ENCODE measurements at places on chromosomes 12 and 14. TPM values are rescaled to one million over a fixed set of nuclear protein-coding genes. Genes with fewer than 3 reads are reported as not detected.
A peak's percentile ranks its signal among the peaks of the same experiment; 100 is the strongest.

DNA sequence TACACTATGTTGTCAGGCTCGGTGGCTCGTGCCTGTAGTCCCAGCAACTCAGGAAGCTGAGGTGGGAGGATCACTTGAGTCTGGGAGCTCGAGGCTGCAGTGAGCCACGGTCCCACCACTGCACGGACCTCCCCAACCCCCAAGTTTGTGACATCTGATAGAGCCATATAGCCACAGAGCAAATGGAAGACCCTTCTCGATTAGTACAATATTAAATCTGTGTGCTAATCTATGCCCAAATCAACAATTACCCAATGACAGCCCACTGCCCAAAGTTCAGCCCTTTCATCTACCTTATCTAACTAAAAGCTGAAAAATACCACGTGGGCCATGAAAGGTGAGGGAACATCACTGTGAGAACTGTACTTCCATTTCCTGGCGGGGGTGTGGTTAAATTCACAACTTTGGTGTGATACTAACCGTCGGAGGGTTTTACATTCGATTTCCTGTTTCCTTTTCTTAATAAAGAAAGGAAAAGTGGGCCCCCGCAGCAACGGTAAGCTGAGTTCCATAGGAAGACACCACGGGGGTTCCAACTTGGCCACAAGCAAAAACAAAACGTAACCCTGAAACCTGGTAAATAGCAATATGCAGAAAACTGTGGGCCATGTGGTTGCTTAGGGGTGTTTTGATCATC, 31.2 kb upstream of the FOS start:
- DNase-seq, result no peak

DNA sequence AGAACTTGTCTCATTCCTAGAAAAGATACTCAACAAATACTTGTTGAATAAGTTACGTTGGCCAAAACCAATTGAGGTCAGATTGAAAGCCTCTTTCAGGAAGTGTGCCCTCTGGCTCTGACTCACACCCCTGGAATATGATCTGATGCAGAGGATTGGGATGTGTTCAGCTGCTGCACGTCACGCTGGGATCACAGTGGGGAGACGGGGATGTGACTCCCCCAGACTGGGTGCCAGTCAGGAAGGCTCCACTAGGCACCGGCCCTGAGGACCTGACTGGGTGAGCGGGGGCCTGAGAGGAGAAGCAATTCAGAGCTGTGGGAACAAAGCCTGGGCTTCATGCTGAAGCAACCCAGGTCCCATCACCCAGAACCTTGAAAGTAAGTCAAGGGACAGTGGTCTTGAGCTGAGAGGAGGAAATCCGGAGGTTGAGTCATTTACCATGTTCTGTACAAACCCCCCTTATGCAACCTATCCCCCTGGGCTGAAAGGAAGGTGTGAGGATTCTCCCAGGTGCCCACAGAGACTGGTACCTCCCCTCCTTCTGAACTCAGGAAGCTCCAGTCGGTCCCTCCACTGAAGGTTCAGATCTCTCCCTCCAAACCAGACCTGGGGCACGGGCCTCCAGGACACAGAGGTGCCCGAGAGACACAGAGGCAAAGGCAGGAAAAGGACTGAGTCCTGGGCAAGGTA, 3.9 kb downstream of the CEBPE start:
- DNase-seq, result peak; percentile 97

The GNG2 gene
- total RNA-seq, result not detected

DNA sequence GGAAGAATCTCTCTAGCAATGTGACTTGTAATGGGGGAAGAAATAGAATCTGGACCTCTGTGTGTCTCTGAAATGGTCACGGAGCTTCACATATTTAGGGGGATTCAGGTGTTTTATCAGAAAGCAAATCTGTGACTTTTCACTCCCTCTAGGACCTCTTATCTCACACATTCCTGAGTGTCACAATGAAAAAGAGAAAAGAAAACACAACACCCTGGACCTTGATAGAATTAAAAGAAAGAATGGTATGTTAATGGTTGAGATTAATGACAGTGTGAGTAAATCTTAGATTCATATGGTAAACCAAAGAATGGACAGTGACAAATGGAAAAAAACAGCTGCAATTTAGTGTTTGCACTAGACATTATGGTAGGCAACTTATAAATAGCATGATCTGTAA, 68.5 kb downstream of the PKP2 start:
- DNase-seq, result no peak

The ARG2 gene
- total RNA-seq, result 113 TPM

The LDHB gene
- 1,083 TPM for total RNA-seq

The RNASE7 gene
- total RNA-seq, result 12.1 TPM

DNA sequence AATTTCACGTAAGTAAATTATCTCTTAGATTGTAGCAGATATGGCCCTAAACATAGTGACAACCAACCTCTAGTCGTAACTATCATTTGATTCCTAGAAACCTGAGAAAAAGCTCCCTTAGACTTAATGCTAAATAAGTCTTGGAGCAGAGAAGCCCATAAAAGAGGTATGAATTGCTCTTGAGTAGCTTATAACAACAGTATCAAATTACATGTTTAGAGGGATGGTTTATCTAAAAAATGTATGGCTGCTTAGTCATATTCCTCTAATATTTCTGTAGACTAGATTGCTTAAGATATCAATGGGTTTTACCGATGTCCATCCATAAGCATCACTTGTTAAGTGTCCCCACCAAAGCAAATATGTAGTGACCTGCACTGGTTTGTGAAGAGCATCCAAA, 259.7 kb downstream of the NELL2 start:
- DNase-seq, result peak; percentile 32

- DNase-seq, result peak; percentile 13
Observed at GRCh38 chr12:113145720-113146551, 3.6 kb upstream of the CFAP73 start.

DNA sequence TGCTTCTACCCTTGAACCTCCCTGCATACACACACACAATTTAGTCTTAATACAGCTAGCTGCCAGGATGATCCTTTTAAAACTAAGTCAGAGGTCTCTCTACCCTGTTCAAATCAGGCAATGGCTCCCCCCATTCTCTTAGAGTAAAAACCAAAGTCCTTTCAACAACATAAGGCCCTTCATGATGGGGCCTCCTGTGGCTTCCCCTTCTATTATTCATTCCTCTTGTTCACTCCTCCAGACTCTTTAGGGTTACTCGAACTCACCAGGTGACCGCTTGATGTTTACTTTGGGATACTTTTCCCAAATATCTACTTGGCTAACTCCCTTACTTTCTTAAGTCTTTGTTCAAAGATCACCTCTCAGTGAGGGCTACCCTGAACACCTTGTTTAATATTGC, 30.4 kb downstream of the DENND5B start:
- DNase-seq, result no peak

The SIRT4 gene
- total RNA-seq, result 1.3 TPM

- DNase-seq, result no peak
Observed at GRCh38 chr14:106586098-106586704, 1059.8 kb downstream of the TMEM121 start.

GRCh38 chr12:3091382-3092241, 14.4 kb downstream of the TSPAN9 start:
- no peak for DNase-seq

The ESPL1 gene
- 0.26 TPM for total RNA-seq

The CLBA1 gene
- total RNA-seq, result 8.4 TPM

DNA sequence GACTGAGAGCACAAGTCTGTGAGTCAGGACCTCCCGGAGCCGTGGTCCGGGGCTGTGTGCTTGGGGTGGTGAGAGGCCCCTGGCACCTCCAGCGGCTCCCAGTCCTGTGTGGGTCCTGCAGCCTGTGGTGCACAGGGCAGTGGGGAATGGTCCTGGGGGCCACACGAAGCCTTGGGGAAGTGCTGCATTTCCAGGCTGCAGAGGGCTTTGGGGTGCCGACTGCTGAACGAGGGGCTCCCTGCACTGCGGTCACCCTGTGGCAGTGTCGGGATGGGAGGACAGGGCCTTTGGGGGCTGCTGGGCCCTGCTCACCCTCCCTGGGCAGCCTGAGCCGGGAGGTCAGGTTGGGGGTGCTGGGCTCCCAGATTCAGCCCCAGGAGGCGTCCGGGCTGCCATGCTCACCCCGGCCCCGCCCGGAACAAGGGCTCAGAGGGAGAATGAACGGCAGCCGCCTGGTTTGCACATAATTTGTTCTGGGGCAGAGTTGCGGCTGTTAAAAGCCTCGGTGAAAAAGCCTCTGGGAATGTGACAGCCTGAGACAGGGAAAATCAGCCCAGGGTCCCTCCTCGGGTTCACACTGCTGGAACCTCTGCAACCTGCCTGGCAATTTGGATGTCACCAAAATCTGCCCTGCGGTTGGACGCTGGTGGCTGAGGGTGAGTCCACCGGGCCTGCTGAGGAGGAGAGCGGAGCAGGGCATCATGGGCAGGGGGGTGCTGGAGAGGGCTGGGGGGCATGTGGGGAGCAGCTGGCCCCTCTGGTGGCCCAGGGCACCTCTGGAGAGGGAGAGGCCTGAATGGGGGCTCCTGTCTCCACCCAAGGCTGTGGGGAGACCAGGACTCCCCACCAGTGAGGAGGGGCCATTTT, 109.2 kb downstream of the KIF26A start:
- no peak for DNase-seq

DNA sequence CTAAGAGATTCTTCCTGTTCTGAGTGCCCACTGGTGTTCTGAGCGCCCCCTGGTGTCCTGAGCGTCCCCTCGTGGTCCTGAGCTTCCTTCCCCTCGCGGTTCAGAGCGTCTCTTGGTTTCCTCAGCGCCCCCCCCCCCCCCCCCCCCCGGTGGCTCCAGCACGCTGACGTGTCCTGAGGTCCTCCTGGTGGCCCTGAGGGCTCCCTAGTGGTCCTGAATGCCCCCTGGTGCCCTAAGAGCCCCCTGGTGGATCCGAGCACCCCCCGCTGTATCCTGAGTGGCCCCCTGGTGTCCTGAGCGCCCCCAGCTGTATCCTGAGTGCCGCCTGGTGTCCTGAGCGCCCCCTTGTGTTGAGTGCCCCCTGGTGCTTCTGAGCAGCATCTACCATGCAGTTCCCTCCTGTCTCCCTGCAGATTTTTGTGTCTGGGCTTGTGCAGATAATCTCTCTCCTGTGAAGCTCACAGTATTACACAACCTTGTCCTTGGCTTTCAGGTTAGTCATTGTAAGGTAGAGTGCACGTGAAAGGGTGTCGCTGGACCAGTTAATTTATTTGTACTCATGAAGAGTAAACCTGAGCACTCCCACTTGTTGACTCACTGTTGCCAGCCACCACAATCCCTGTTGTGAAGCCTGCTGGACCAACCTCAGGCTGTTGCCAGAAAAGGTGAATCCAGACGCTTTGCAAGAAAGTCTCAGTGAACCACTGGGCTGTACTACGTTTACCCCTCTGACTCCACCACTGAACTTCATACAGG, 1168.4 kb downstream of the TMEM121 start:
- peak; percentile 43 for DNase-seq

The TPPP2 gene
- not detected for total RNA-seq

DNA sequence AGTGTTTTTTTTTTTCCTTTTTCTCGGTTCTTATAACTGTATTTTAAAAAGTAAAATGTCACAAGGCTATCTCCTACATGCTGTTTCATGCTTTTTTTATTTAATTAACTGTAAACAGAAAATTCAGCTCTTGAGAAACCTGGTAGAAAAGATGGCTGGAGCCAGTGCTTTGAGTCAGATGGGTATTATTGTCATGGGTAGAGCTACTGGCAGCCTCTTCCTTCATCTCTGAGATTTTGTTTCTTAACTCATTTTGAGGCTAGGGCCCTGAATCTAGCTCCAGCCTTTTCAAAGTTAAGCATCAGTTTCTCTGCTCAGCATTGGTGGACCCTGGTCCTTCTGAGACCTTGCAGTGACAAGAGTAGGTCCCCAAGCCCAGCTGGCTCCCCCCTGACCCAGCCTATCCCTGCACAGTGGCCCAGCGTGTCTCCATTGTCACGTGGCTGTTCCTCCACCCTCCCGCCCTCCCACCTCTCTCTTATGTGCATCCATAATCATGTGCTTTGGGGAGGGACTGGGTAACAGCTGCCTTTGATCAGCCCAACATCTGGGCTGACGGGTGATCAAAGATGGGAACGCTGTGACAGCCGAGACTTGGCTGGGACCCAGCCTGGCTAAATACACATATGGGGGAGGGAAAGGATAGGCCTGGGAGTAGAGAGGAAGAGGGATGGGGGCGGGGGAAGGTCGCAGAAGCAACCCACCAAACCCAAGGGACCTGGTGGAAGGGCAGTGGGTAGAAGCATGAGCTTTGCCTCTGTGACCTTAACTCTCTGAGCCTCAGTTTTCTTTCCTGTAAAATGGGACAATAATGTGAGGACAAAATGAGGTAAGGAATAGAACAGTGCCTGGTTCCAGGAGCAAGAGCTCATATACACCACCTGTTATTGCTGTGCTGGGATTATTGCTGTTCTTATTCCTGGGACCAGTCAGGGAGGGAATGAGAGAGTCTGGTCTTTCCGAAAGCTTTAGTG, 24.4 kb upstream of the RBM19 start:
- no peak for DNase-seq

- peak; percentile 8 for DNase-seq
Observed at GRCh38 chr14:97185186-97185585, 388.0 kb downstream of the VRK1 start.

- DNase-seq, result peak; percentile 41
Observed at GRCh38 chr12:27651201-27651600, 45.0 kb upstream of the REP15 start.

DNA sequence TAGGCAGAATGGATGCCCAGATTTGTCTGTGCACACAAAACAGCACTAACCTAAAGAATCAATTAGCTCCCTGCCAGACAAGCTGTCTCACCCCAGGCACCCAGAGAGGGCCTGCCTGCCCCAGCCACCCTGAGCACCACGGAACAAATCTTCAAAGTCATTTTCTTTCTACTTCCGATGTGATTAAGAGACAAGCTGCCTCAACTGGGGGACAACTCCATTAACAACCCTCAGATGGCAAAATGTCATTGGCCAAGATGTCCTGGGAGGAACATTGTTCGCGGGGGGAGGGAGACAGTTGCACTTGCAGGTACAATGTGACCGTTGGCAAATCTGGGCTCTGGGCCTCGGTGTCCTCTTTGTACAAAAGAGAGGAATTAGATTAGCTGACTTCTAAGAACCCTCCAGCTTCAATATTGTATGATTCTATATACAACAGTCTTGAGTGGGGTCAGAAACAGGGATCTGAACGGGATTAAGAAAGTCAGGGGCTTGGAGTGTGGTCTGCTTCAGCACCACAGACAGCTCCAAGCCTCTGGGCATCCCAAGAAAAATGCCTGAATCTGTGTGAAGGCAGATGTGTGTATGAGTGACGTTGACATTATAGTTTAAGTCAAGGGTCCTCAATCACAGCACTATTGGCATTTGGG, 42.8 kb upstream of the CMKLR1 start:
- DNase-seq, result no peak

The EEA1 gene
- total RNA-seq, result 8.4 TPM

The YBX3 gene
- total RNA-seq, result 134 TPM

GRCh38 chr12:16329594-16329993, 17.9 kb upstream of the MGST1 start:
- DNase-seq, result peak; percentile 62

- no peak for DNase-seq
Observed at GRCh38 chr14:69956970-69957369, 77.8 kb downstream of the SMOC1 start.
